ENCODE measurements at places on chromosomes 7 and 10.
A peak's percentile ranks its signal among the peaks of the same experiment; 100 is the strongest.

DNA sequence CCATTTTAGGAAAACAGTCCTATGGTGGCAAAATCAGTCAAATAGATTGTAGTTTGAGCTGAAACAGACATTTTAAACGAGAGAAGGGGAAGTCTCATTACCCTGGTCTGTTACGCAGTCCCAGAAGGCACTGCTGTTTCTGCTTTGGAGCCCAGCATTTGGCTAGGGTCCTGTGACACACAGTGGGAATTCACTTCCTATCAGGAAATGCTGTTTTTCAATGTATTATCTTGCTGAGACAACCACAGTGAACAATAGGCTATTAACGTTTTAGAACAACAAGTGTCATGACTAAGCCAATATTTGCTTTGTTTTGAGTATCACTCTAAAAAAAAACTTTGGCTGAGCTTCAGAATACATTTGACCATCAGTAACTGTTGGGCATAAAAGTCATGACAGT, 74.1 kb downstream of the ADD3 start:
- no peak for DNase-seq
- H3K4me1 ChIP-seq = peaks cover under 1% of the 10 kb centered on the region
- no peak overlapping the region for H3K4me3 ChIP-seq
- H3K36me3 ChIP-seq = no peaks in the 10 kb centered on the region
- H3K27ac ChIP-seq = no peak overlapping the region

DNA sequence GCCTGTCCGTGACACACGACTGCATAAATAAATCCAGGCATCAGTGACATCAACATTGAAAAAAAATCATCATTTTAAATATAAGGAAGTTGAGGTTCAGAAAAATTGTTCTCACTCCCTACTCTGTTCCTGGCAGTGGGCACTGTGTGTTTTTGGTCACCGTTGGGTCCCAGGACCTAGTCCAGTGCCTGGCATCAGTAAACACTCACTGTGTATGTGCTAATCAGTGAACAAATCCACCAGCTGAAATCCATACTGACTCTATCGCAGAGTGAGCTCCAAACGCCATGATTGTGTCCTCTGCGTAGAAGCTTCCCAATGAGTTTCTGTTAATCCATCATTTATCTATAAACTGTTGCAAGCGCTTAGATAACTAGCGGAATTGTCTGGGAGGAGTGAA, 41.2 kb downstream of the ITIH2 start:
- no peaks in the 10 kb centered on the region for H3K27me3 ChIP-seq
- H3K4me1 ChIP-seq = no peaks in the 10 kb centered on the region
- H3K36me3 ChIP-seq = no peaks in the 10 kb centered on the region
- H3K4me3 ChIP-seq = no peak overlapping the region
- DNase-seq = no peak

DNA sequence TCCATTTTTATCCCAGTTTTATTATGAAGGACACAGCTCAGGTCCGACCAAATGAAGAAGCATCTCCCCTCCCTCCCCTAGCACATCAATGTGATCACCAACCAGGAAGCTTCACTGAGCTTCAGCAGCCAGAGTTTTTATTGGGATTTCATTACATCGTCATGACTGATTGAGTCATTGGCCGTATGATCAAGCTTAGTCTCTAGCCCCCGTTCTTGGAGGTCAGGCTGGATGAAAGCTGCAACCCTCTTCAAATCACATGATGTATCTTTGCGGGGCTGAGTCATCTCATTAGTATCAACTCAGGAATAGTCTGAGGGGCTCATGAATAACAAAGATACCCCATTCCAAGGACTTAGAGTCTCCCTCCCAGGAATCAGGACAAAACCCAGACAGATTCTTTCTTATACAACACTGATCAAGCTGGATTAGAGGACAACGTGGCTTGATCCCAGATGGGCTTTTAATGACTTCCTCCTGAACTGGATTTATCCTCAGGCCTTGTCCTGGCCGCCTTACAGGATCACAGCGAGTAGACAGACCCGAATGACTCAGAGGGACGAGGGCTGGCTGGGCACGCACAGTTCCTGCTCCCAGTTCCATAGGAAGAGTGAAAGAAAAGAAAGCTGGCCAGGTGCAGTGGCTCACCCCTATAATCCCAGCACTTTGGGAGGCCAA, 14.5 kb downstream of the LIMK1 start:
- H3K4me1 ChIP-seq = peaks cover 8% of the 10 kb centered on the region
- H3K27ac ChIP-seq = peak overlapping the region; percentile 38
- H3K4me3 ChIP-seq = no peak overlapping the region
- DNase-seq = no peak

DNA sequence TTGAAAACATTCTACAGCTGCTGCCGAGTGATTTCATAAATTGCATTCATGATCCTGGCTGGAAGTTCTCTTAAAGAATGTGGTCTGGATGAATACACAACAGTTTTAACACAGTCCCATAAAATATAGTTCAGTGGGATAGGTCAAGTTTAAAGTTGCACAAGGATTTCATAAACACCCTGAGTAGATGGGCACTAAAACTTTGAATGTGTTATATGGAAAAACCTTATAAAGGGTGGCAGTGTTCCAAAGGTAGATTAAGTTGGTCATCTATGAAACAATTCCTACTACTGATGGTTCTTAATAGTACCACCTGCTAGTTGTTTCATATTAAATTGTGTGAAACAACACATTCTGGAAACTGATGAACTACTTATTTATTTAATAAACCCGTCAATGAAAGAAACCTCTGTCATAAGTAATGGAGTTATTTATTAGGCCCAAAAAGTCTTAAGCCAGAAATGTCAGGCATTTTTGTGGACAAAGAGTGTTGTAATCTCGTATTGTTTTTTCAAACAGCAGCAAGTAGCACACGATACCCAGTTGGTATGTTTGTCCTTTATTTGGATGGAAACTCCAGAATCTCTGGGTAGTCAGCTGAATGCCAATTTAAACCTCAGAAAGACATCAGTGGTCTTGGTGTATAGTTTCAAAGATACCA, 14.3 kb upstream of the RPA3 start:
- peaks cover 10% of the 10 kb centered on the region for H3K4me1 ChIP-seq
- no peak overlapping the region for H3K4me3 ChIP-seq
- no peak for DNase-seq

DNA sequence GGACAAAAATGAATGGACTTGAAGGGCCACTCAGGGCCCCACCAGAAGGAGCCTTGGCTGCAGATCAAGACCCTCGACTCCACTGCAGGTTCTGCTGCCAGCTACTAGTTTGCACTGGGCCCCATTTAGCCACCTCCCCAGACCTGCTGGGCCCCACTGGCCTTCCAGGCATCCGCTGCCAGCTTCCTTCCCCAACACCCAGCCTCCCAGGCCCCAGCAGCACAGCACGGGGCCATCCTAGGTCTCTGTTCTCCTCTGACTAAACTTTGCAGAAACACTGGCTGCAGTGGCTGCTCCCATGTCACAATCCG, 277.4 kb upstream of the KLF14 start:
- no peaks in the 10 kb centered on the region for H3K36me3 ChIP-seq
- no peak overlapping the region for H3K27ac ChIP-seq
- no peak for DNase-seq
- no peak overlapping the region for H3K4me3 ChIP-seq
- peaks cover 7% of the 10 kb centered on the region for H3K4me1 ChIP-seq

DNA sequence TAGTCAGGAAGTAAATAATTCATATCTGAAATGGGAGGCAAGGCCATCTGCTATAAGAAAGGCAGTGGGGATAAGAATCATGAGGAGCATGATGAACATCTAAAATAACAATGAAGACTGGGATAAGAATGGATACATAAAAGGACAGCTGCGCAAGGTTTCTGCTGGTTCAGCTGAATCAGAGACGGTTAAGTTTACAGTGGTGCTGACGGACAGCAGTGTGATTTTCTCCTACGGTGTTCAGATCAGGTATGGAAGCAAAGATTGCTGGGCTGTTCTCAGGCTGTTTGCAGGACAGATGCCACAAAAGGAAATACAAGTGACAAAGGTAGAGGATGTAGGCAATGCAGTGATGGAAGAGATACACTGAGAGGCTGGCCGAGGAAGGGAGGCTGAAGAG, 8.4 kb downstream of the CYCS start:
- no peaks in the 10 kb centered on the region for H3K36me3 ChIP-seq
- no peaks in the 10 kb centered on the region for H3K4me1 ChIP-seq
- H3K27me3 ChIP-seq = no peaks in the 10 kb centered on the region

GRCh38 chr10:30816159-30816819, 186.7 kb upstream of the LYZL2 start:
- H3K4me1 ChIP-seq = peaks cover 1% of the 10 kb centered on the region
- H3K27ac ChIP-seq = no peak overlapping the region
- no peaks in the 10 kb centered on the region for H3K36me3 ChIP-seq
- H3K4me3 ChIP-seq = no peak overlapping the region

GRCh38 chr7:34061149-34061548, 155.8 kb downstream of the BMPER start:
- peaks cover 19% of the 10 kb centered on the region for H3K4me1 ChIP-seq
- H3K4me3 ChIP-seq = no peak overlapping the region
- H3K27me3 ChIP-seq = no peaks in the 10 kb centered on the region
- no peaks in the 10 kb centered on the region for H3K36me3 ChIP-seq
- no peak overlapping the region for H3K27ac ChIP-seq
- no peak for DNase-seq

DNA sequence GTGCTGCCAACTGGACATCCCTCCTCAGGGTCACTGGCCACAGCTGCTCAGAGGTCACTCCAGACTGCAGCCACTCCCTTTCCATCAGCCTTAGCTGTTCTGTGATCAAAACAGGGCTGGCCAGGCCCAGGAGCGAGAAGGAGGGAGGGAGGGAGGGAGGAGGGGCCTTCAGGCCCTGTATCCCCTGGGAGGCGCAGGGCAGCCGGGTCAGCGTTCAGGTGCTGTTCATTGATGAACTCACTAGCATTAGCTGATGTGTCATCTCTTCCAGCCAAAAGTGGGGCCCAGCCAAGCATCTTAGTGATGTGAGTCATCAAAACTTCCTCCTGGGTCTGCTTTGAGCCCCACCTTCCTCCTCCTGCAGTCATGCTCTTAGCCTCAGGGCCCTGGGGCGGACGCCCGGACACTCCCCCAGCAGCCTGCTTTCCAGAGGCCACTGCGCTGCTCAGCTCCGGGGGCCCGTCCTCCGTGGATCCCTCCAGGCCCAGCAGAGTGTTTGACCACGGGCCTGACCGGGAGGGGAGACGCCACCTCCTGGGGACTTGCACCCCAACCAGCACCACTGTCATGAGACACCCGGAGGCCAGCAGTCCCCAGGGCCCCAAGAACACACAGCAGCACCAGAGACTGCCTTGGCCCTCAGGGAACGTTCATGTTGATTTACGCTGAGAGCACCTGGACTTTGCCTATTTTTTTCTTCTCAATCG, 149.2 kb downstream of the PRKAG2 start:
- H3K27me3 ChIP-seq = peaks cover 9% of the 10 kb centered on the region
- H3K4me1 ChIP-seq = peaks cover 27% of the 10 kb centered on the region
- H3K36me3 ChIP-seq = no peaks in the 10 kb centered on the region
- DNase-seq = peak; percentile 68

DNA sequence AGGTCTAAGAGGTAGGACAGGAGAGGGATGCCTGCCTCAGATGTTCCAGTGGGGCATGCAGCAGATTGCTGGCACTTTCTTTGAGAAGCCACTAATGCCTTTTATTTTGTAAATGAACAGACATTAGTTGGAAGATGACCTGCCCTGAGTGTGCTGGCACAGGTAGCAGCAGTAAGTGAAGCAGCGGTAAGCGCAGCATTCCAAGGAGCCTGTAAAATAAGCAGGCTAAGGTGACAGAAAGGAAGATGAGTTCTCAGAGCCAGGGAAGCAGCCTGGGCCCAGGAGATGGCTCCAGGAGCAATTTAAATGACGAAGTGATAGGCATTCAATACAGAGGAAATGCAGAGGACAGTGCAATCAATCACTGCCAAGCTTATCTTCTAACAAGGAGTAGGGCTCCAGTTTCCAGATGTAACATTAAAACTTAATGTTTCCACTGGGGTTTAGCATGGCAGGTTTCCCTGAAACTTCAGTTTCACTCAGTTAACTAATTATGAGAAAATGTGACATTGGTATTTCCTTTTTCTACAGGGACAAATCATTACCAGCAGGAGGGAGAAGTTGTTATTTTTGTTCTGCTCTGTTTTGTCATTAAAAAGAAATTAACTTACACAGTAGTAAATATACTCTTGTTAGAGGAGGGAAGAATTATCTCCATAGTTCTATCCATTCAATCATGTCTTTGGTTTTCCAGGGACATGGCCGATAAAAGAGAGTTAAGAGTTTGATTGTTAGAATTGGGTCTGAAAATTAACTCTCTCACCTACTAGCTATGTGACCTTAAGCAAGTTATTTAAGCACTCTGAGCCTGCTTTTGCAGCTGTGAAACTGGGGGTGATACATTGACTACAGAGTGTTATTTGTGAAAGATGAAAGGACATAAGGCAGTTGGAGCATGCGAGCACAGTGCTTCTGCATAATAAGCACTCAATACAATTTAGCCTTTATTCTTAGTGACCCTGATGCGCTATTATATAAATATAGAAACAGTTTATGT, 96.6 kb upstream of the PTN start:
- H3K4me1 ChIP-seq = no peaks in the 10 kb centered on the region
- H3K27me3 ChIP-seq = no peaks in the 10 kb centered on the region
- no peaks in the 10 kb centered on the region for H3K36me3 ChIP-seq
- no peak overlapping the region for H3K27ac ChIP-seq

- H3K4me1 ChIP-seq = no peaks in the 10 kb centered on the region
- H3K27ac ChIP-seq = no peak overlapping the region
- H3K4me3 ChIP-seq = no peak overlapping the region
- peaks cover 8% of the 10 kb centered on the region for H3K27me3 ChIP-seq
Measured at GRCh38 chr7:66507764-66508296, 120.9 kb upstream of the KCTD7 start.

DNA sequence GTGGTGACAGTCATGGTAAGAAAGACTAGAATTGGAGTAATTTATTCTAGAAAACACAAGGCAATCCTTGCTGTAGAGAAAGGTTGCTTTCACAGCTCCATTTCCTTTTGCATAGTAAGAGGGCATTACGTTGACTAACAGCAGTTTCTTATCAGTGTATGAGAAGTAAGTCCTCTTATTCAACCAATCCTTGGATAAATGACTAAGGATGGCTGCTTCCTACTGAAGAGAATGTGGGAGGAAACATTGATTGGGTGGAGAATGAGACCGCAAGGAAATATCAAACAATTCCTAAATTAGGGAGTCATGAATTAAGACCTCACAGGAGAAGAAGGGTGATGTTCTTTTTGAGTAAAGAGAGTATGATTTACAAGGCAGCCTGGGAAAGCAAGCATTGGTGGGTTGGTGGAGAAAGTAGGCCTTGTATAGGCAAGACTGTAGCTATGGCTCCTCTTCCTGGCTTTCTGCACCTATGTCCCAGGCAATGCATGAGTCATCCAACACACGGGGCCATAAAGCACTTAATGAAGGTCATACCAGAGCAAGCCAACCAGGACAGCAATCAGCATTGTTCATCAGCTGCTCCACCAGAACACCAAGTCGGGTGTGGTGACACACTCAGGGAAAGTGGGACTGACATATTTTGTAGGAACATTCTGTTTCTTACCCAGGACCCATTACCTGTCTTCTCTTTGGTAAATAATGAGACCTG, 5.6 kb downstream of the MGAM start:
- no peaks in the 10 kb centered on the region for H3K27me3 ChIP-seq
- no peak overlapping the region for H3K4me3 ChIP-seq
- DNase-seq = no peak
- H3K27ac ChIP-seq = no peak overlapping the region
- H3K36me3 ChIP-seq = no peaks in the 10 kb centered on the region

All from glutamatergic neuron (in vitro differentiated cells).